Activated CD4-positive, alpha-beta memory T cell treated with anti-CD3 and anti-CD28 coated beads for 36 hours (primary cell): ENCODE measurements at places on chromosomes 1 and 21.

DNA sequence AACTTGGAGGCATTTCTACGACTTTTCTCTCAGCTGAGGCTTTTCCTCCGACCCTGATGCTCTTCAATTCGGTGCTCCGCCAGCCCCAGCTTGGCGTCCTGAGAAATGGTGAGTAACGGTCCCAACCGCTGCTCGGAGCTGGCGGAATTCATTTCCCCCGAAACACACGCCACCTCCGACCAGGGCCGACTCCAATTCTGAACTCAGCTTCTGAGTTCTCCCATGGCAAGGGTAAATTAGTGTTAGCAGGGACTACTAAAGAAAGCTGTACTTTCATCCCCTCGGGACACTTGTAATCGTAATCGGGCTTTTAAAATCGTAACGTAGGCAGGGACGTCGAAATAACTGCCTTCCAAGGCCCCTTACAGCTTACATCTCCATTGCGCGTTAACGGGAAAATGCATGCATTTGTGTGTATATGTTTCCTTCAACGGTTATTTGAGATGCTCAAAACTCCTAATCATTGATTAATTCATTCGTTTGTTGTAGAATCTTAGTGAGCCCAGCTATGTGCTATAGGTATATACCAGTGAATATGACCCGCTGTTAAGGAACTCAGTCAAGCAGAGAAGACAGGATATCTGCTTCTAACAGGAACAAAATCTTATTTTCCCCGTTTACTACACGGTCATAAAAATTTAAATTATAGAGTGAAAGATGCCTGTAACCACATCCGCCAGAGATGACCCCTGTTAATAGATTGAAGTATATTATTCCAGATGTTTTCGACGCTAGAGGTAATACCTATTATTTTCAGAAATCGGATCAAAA is 472 bp downstream of the DTL start:
- no peak for DNase-seq

DNA sequence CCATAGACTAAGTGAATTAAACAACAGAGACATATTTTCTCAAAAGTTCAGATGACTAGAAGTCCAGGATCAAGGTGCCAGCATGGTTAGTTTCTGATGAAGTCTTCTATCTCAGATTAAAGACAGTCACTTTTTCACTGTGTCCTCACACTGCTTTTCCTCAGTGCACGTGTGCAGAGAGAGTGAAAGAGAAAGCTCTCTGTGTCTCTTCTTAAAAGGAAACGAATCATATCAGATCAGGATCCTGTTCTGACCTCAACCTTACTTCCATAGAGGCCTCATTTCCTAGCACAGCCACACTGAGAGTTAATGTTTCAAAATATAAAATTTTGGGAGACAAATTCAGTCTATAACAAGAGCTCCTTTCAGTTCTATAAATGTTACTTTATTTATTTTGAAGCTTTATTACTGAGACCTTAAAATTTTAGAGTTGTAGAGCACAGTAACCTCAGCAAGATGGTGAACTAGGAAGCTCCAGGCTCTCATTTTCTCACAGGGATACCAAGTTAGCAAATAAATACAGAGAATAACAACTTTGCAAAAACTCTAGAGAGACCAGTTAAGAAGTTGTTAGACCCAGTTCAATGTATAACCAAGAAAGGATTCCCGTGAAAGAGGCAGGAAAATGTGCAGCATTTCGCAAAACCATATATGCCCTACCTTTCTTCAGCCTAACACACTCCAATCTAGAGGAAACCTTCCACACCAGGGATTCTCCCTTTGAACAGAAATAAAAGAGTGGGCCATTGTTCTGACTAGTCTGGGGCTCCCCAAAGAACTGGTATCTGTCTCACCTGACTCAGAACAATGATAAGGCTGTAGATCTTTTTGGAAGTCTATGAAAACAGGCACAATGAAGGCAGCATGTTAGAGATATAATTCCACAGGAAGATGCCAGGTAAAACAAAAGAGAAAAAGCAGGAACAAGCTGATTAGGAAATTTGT is 372.2 kb downstream of the MRPL39 start:
- DNase-seq: no peak

- DNase-seq: no peak
These were observed 10.6 kb downstream of the XKR8 start for GRCh38 chr1:27970401-27970800.

DNA sequence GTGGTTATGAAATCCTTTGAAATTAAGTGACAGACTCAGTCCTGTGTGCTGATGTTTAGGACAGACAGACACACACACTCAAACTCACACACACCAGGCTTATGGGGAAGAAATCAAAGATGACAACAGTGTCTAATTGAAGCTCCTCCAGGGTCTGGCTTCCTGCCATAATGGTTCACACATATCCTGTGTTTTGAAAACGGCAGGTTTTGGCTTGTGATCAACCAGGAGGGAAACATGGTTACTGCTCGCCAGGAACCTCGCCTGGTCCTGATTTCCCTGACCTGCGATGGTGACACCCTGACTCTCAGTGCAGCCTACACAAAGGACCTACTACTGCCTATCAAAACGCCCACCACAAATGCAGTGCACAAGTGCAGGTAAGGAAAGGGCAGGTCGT is 4.6 kb downstream of the MTARC1 start:
- DNase-seq: no peak

DNA sequence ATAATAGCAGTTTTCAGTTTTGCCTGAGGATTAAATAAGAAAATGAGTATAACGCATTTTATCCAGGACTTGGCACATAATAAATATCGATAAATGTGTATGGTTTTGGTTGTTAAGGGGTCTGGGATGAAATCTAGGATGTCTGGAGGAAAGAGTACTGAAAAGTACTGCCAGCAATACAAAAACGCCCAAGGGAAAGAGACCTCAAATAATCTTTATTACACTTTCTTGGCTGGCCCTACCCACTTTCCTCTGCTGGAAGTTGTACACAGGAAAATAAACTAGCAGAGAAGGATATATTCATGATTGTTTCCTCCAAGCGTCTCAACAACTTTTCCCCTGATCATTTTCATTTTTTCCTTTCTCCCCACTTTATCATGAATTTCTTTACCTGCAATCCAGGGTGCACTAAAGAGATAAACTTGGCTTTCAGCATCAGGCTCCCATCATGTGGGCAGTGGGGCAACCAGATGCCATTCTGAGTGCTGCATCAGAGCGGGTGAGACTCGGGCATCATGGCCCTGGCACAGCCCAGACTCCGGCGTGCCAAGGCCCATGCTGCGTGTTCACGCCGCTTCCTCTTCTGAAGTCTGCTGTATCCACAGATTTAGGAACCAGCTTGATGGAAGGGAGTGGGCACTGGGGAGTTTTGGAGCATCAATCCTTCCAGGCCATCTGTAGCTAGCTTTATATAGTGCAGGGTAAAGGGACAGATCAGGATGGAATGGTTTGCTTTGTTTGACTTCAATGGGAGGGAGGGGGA is 35.8 kb upstream of the PLXNA2 start:
- no peak for DNase-seq

- DNase-seq: peak; percentile 77
These were observed 629 bp downstream of the CTNNBIP1 start for GRCh38 chr1:9909234-9910046.

GRCh38 chr21:31161157-31161556 is 122.9 kb upstream of the KRTAP19-8 start:
- DNase-seq: peak; percentile 58

DNA sequence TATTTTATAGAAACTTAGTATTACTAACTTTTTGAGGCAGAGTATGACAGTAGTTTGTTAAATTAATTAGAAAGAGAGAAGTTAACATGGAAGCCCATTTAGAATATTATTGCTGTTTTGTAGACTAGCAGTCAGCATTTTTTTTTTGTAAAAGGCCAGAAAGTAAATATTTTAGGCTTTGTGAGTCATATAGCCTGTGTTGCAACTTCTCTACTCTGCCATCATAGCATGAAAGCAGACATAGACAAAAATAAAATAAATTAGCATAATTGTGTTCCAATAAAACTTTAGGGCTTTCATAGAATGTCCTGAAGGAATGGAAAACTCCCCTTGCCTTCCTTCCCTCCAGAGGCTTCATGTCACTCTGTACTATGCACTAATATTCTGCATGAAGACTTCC is 12.3 kb upstream of the RGS4 start:
- DNase-seq: no peak

DNA sequence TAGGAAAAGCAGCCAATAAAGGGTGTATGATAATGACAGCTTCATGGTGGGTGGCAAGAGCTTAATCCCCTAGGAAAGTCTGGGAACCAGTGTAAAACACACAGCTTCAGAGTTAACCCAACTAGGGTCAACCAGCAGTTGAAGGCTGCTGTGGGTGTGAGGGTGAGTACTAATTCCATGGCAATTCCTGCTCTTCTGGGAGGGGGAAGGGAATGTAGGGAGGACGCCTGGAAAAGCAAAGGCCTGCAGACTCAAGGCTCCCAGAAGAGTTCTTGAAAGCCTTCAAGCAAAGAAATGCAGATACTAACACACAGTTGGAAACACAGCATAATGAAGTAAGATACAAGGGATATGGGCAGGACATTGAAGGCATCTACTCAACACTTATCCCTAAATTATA is 28.1 kb downstream of the TTLL7 start:
- no peak for DNase-seq

DNA sequence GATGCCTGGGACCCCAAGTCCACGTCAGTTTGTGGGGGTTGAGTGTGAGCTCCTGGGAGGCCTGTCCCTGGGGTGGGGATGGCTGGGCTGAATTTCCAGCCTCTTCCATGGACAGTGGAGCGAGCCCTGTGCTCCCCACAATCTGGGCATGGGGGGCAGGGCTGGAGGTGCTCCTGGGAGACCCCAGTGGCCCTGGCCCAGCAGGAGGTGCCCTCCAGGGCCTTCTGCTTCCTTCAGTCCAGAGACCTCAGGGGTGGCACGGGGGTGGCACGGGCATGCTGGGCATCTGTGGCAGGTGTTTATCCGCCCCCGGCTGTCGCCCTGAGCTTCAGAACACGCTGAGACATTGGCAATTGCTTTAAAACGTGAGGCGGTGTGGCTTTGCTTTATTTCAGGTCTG is 40.9 kb downstream of the MORN1 start:
- DNase-seq: no peak

GRCh38 chr1:147800804-147801203 is 40.4 kb upstream of the GJA5 start:
- DNase-seq: no peak

DNA sequence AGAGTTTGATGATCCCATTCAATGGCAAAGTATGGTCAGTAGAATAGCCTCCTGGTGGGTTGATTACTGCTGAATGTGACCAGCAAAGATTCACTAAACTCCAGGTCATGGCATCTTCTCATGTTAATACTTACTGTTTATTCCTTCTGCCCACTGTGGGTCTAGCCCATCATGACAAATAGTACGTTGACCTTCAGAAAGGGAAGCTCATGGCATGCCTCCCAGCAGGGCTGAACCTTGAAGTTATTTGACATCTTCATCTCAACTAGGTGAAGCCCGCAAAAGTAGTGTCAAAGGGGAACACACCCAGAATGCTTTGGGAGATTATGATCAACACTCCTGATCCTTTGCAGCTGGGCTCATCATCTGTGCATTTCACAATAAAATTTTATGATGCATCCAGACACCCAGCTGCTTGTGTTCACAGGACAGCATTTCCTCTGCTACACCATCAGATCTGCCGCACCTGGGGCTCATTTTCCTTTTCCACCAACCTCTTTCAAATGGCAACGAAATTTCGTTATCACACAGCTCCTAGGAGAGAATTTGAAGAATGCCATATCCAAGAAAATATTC is 49.6 kb downstream of the HLX start:
- DNase-seq: no peak

- DNase-seq: no peak
These were observed 622.3 kb upstream of the PLXNA2 start for GRCh38 chr1:208866386-208866955.

DNA sequence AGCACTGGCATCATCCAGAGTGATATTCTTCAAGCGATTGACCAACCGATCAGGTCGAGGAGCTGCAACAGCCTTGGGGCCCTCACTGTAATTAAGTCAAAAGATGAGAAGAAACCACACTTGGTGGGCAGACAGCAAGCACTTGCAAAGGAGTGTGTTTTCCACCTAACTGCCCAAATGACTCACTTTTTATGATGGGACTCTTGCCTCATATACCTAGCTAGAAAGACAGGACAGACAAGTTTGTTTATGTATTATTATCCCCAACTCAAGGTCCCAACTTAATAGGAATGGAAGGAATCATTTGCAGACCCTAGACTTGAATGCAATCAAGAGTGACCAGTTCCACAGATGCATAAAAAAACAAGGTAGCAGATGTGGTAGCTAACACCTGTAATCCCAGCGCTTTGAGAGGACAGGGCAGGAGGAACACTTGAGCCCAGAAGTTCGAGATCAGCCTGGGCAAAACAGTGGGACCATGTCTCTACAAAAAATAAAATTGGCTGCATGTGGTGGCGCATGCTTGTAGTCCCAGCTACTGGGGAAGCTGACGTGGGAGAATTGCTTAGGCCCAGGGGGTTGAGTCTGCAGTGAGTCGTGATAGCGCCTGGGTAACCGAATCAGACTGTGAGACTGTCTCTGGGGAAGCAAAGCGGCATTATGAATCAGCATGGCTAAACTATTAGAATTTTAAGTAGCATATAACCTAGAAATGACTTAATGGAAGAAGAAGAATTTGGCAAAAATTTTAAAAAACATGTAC is 2.3 kb upstream of the NRAS start:
- peak; percentile 27 for DNase-seq

- DNase-seq: no peak
These were observed 74.5 kb upstream of the SELENON start for GRCh38 chr1:25725482-25725881.

GRCh38 chr1:59690171-59690930 is 124.4 kb upstream of the HOOK1 start:
- DNase-seq: no peak

DNA sequence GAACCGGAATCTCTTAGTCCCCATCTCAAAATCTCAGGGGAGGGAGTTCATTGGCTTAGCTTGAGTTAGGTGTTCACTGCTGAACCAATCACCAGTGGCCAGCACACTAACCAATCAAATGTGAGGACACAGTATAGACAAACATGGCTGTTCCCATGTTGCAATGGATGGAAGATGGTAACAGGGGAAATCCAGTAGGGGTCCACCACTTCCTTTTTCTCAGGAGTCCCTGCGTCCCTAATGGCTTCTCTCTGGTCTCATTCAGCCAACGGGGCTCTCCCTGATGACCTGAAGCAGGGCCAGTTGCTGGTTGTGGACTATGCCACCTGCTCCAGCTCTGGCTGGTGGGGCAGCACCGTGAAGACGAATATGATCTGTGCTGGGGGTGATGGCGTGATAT is 9.7 kb downstream of the CELA2B start:
- DNase-seq: no peak

DNA sequence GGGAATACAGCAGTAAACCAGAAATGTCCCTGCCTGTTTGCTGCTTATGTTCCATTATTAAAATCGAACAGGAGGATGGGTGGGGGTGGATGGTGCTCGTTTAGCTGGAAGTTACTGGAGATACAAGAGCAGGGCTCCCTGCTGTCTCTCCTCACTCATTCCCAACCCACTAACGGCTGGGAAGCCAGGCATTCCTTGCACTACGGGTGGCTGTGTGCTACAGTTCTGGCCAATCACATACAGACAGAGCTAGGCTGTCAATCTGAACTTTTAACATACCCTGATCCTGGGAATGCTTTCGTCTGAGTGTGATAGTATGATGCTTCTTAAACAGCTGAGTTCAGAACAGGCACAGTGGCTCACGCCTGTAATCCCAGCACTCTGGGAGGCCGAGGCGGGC is 7.0 kb downstream of the SIPA1L2 start:
- DNase-seq: no peak
